ENCODE measurements at places on chromosomes 1 and 21.

DNA sequence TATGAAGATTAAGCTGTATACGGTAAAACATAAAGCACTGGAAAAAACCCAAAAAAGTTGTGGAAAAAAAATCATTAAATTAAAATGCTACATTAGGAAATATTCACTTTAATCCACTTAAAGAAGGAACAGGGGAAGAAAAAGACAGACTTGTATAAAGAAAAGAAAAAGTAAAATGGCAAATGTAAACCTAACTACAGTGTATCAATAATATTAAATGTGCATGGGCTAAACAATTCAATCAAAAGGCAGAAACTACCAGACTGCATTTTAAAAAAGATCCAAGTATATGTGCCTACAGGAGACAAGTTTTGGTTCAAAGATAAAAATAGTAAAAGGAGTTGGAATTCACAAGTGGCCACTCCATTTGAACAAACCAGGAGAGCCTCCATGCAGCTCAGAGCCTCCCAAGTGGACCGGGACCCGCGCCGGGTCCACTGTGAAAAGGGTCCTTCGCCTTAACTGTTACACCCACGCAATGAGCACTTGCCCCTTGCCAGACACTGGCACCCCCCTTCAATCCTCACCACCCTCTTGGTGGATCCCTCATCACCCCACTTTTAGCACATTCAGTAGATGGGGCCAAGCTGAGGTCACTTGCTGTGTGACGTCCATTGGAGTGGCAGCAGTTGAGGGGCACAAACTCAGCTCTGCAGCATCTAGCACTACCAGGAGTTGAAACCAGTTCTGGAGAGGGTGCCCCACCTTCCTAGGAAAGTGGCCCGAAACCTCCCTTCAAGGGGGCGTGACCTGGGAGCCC, 898 bp downstream of the C1orf174 start:
- no peak for DNase-seq

GRCh38 chr1:203028067-203028783, 1.9 kb downstream of the PPFIA4 start:
- no peak for DNase-seq

DNA sequence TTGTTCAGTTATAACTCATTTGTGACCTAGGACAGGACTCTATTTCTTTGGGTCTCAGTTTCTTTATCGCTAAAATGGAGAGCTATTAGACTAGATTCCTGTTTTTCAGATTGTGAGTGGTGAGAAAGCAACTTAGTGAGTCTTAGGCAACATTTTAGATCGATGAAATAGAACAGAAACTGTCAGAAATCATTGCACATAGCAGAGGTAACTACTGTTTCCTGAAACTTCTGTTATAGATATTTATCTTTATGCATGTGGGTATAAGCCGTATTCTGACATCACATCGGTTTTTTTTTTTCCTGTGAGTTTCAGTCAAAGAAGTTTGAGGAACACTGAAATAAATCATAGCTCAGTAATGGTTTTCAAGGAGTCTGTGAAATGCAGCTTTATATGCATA, 42.1 kb upstream of the DNAJC6 start:
- no peak for DNase-seq

- no peak for DNase-seq
Measured at GRCh38 chr1:19029191-19030085, 73.0 kb upstream of the IFFO2 start.

- no peak for DNase-seq
Measured at GRCh38 chr1:167648252-167648849, 18.3 kb downstream of the RCSD1 start.
